NCI-H1417 (cell line): ENCODE measurements at places on chromosomes 12 and 14.
A peak's percentile ranks its signal among the peaks of the same experiment; 100 is the strongest.

DNA sequence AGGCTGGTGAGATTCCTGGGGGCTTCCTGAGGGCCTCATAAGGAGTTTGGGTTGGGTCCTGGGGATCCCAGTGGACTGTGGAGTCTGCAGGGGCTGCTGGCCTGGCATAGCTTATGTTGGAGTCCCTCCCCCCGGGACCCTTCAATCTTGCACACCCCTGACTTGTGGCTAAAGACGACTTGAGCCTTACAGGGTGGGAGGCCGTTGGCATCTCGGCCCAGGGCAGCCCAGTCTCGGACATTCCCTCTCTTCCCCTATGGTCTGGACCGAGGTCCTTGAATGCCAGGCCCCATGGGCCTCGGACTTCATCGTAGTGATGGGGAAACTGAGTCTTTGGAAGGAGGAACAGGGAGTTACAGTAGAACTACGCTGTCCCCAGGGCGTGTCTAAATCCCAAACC lies 12.5 kb downstream of the RTL1 start:
- no peak for DNase-seq

DNA sequence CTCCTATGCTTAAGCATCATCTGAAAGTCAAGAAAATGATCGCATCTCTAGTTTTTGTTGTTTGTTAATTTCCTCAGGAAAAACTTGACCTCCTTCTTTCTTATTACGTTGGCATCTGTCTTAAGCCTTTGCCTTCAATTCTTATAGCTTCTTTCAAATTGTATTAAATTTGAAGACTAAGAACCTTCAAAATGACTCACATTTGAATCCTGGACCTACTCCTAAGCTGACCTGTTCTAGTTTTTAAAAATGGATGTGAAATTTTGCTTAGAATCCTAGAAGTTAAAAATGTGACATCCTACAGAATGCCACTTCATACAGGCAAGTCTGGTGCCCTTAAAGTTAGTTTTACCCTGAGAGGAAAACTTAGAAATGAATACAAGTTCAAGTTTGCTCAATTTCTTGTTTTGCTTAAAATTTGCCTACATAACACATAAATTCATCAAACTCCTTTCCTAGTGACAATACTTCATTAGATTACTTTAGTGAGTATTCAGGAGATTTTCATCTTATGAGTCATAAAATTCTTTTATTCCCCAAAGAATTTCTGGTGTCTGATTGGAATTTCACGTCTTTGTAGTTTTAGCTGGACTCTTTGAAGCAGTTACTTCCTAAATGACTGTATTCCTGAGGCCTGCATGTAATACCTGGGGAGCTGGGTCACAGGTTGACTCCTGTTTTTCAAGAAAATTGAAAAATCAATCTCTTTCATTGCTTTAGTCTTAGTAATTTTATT lies 152.3 kb downstream of the MSRB3 start:
- no peak for DNase-seq

GRCh38 chr14:89422181-89422951 lies 5.3 kb upstream of the FOXN3 start:
- no peak for DNase-seq

GRCh38 chr12:55845785-55846496 lies 3.2 kb upstream of the MMP19 start:
- no peak for DNase-seq

GRCh38 chr12:17342381-17342961 lies 736.5 kb upstream of the LMO3 start:
- no peak for DNase-seq

- DNase-seq: no peak
Observed at GRCh38 chr12:120849765-120850164, 54.4 kb downstream of the SPPL3 start.

GRCh38 chr12:117749431-117749830 lies 219.4 kb downstream of the KSR2 start:
- no peak for DNase-seq

- peak; percentile 96 for DNase-seq
Observed at GRCh38 chr12:77925536-77926108, 94.9 kb downstream of the NAV3 start.

- peak; percentile 58 for DNase-seq
Observed at GRCh38 chr12:2017546-2018337, 13.5 kb upstream of the DCP1B start.

- DNase-seq: peak; percentile 57
Observed at GRCh38 chr14:68685419-68686204, 107.3 kb downstream of the ZFP36L1 start.

GRCh38 chr12:110371408-110372055 lies 32.0 kb downstream of the ANAPC7 start:
- DNase-seq: peak; percentile 18

DNA sequence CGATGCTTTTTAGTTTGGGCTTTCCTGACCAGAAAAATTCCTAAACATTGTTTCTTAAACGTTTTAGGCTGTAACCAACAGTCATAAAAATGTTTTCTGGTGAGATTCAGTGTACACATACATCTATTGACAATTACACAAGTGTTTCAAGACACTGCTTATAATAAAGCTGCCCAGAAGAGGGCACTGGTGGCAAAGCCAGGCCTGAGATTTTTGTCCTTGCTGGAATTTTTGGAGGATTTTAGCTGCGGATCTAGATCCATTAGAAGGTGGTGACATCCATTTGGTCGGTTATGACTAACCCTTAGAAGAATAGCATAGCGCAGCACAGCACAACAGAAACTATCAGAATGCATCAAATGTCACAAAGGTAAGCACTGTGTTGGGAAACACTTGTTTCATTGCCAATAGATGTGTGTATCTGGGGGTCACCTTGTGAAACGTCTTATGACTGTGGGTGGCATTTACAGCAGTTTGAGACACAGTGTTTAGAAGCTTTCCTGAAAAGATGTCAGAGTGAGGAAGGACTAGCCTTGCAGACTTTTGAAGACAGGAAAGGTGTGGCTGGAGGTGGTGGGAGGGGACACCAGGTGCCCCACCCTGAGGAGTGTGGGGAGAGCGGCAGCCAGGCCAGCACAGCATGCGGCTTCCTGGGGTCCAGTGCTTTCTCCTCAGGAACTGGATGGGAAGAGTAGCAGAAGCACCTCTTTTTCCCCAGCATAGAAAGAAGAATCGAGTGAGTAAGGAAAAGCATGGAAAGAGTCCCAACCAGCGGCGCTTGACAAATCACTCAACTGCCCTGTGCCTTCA lies 54.7 kb upstream of the FKBP4 start:
- peak; percentile 13 for DNase-seq

DNA sequence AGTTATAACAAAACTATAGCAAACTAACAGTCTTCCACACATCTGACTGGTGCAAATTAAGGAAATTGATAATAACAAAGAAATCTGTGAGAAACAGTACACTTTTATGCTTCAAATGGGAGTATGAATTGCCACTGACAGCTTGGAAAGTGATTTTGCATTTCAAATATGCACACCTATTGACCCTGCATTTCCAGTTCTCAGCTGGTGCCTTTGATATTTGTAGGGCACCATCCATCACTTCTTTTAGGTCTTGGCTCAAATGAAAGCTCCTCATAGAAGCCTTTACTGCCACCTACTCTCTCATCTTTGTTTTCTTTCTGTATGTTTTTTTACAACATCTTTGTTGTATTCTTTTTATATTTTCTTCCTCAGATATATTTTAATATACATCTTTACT lies 125.1 kb downstream of the ST8SIA1 start:
- DNase-seq: no peak

GRCh38 chr12:124732275-124733075 lies 131.2 kb downstream of the SCARB1 start:
- DNase-seq: no peak

DNA sequence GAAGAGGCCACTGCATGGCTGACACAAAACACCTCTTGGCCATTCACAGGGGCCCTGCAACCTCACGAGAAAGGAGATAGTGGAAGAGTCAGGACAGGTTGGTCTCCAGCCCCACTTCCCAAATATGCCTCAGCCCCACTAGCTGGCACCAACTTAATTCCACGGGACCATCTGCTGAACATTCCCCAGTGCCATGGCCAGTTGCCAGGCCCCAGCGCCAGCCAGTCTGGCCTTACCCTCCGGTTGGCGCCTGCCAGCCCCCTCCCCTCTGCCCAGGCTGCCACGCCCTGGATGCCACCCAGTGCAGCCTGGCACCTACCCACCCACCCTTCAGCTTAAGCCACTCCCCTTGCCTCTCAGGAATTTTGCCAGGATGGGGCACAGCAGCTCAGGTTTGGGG lies 21.2 kb upstream of the HSPB8 start:
- no peak for DNase-seq
